ENCODE measurements at places on chromosomes 4 and X.

DNA sequence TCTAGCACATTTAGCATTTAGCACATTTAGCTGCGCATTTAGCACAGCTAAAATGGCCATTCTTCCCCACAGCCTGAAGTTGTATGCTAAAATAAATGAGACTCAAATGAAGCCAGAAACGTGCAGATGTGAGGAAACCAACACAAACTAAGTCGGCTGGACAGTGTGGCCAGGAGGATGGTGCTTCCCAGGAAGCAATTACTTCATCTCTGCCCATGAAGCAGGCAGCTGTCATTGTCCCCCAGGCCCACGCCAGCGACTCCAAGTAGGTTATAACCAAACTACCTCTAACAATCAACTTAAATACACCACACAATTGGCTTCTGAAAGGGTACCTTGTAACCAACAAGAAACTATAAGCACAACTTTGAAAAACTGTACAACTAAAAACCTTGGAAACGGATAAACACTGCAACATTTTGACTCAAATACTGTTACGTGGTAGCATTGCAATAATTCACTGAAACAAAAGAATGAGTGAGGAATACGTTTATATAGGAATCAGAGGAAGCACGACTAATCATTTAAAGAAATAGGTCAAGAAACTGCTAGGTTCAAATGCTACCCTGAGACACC lies 39.2 kb downstream of the AFAP1 start:
- DNase-seq: no peak

DNA sequence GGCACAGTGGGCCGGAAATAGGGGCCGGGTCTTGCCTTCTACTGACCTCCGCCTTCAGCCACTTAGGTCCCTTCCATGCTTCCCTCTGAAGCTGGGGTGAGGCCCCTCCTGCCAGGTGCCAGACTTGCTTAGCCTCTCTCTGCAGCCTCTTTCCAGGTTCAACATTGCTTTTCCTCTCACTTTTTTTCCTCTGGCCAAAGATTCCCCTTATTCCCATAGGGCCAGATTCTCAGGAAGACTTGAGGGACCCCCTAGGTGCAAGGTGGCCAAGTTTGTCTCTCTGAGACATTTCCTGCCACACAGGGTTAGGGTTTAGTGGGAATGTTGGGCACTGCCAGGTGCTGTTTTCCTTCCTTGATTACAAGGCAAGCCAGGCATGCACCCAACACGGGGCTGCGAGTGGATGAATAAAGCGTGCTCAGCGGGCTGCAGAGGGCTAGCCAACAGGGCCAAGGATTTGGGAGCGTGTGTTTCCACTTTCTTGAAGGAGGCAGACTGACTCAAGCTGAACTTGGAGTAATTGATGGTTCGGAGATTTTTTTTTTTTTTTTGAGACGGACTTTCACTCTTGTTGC lies 7.6 kb upstream of the GJB1 start:
- no peak for DNase-seq

- no peak for DNase-seq
Measured at GRCh38 chr4:113540859-113541258, 220.7 kb downstream of the CAMK2D start.

DNA sequence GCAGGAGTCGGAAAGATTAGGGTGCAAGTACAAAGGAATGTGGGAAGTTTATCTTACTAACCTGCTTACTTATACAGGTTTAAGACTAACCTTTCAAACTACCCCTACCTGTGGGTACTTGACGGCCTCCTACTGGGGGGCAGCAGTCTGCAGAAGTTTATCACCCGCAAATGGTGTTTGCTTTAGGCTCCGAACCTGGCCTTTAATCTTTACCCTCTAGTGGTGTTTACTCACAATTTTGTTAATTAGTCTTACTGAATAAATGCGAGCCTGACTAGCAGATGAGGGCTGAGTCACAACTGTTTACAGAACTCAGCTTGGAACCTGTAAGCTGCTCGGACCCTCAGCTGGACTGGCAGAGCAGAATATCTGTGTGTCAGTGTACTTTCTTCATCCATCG lies 204.2 kb upstream of the GPRIN3 start:
- no peak for DNase-seq

- DNase-seq: no peak
Measured at GRCh38 chrX:77788050-77788449, 2.0 kb upstream of the ATRX start.

GRCh38 chr4:97911236-97911906 lies 231.9 kb downstream of the STPG2 start:
- DNase-seq: no peak

DNA sequence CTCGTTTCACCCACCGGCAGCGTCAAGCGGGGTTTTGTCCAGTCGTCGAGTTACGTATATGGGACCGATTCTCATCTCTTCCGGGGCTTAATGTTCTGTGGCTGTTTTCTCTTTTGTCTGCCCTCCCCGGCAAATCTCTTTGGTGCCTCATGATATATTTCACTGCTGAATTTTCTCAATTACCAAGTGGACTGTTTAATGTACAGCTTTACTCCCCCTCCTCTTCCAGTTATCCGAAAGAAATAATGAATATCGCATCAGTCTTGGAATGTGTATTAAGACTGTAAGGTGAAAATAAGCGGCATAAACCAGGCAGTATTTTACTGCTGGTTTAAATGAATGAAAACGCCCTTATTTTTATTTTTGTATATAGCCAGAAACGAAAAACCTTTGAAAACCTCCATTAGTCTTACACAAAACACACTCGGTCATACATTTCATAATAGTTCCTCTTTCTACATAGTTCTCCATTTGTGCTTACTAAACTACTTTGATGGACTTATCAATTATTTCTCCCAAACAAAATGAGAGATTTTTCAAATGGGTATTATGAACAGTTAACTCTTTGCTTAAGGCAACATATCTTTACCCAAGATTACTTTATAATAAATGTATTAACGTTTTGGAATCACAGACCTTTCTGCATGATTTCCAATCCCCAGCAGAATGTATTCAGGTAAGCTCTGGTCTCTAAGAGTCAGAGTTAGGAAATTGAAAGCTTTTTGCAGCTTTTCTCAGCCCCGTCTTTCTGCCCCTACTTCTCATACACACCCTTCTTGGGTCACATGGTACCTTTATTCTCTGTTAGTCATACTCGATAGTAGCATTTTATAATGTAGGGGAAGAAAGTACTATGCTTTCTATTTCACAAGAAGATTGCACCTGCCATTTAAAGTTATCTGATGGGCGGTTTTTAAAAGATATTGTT lies 979 bp downstream of the RP2 start:
- peak; percentile 17 for DNase-seq

DNA sequence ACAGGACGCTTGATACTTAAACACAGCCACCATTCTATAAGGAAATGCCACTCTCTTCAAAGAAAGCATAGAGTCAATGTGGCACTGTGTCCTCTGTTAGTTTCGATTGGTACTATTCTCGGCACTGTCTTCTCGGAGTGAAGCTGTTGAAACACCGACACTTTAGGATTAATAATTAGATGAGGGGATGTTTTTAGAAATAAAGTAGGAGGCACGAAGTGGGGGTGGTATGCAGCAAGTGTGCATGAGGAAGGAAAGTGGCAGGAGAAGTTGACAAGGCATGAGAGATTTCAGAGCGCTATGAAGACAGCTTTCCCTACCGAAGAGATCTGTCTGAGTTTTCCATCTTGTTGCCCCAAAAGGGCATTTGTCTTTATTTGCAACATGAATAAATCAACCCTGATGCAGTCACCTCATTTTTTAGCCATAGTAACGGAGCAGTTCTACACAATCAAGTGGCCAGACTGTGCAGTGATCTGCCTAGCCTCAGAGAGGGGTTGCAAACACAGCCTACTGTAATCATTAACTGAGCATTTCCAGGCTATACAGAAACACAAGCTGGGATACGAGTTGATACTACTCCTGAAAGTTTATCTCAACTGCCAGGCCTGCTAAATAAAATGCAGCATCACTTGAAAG lies 8.3 kb downstream of the GPRIN3 start:
- no peak for DNase-seq

- no peak for DNase-seq
Measured at GRCh38 chr4:7909463-7910262, 30.0 kb downstream of the AFAP1 start.

- no peak for DNase-seq
Measured at GRCh38 chr4:189021831-189022230, 882.6 kb downstream of the TRIML1 start.

DNA sequence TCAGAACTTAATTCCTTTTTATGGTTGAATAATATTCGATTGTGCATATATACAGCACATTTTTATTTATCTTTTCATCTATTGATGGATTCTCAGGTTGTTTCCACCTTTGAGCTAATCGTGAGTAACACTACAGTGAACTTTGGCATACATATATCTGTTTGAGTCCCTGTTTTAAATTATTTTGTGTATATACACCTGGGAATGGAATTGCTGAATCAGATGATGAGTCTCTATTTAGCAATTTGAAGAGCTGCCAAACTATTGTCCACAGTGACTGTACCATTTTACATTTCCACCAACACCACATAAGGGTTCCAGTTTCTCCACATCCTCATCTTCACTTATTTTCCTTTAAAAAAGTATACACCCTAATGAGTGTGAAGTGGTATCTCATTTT lies 166.2 kb upstream of the FGF13 start:
- no peak for DNase-seq

- no peak for DNase-seq
Measured at GRCh38 chrX:109783701-109784079, 50.6 kb upstream of the ACSL4 start.

DNA sequence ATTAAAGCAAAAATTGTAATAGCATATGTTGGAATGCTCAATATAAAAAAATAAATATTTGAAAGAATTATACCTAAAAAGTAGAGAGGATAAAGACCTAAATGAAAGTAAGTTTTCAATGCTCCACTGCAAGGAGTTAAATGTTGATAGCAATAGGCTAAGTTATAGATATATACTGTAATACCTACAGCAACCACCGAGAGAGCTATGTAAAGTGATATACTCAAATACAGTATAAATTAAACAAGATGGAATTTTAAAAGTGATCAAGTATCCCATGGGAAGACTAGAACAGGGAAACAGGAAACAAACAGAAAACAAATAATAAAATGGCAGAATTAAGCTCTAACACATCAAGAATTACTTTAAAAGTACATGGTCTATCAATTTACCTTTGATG lies 73.9 kb downstream of the CASP3 start:
- DNase-seq: no peak

GRCh38 chrX:123525123-123525725 lies 207.6 kb downstream of the THOC2 start:
- DNase-seq: no peak

DNA sequence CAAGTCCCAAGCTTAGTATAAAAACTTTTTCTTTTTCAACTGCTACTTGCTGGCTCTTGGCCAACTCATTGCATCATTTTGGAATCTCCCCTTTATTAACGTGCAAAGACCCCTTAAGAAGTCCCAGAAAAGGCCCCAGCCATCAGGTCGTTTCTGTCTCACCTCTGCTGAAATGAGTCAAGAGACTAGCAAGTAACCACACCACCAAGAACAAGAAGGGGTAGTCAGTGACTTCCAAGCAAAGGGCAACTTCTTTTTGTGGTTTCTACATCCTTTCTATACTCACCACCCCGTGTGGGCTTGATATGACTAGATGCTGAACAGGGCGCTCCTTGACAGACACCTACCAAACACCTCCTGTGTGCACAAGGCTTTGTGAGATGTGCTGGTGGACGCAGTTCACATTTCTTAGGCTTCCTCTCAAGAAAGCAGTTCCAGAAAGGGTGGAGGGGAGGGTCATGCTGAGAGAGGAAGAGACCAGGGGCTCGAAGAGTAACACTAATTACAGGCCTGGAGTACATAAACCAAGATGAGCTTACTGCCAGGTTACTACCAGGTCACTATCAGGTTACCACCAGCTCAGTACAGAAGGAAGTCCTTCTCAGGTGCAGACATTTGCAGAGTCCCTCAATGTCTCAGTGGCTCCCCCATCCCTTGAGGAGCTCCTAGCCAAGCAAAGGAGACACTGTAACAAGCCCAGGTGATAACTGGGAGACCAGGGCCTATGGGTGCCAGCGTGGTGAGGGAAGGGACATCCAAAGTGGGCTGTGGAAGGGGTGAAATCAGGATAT lies 19.3 kb downstream of the JAKMIP1 start:
- peak; percentile 98 for DNase-seq

DNA sequence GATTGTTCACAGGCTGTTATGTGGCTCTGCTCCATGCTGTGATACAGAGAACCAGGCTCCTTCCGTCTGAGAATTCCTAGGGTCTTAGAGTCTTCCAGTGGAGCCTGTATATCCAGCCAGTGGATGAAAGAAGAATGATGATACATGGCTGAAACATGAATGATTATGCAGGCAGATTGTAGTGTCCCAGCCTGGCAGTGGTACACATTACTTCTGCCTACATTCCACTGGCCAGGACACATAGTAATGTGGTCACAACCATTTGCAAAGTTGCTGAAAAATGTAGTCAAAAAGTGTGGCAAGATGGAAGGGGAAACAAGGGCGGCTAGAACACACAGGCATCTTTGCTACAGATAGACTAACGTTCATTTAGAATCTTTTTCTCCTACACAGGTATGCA lies 4.5 kb upstream of the GBA3 start:
- no peak for DNase-seq

DNA sequence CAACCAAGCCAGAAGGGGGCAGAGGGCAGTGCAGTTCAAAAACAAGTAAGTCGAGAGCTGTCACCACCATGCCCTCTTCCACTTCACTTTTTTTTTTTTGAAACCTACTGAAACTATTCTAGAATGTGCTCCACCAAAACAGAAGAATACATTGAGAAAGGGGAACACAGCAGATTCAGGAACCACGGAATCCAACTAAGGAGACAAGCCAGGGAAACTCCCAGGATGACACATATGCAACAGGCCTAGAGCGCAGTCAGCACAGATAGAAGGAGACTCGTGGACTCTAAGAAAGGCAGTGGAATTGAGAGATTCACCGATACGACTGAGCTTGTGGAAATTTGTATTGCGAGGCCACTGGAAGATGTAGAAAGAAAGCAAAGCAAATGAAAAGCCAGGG lies 66.1 kb downstream of the PHKA2 start:
- DNase-seq: no peak

DNA sequence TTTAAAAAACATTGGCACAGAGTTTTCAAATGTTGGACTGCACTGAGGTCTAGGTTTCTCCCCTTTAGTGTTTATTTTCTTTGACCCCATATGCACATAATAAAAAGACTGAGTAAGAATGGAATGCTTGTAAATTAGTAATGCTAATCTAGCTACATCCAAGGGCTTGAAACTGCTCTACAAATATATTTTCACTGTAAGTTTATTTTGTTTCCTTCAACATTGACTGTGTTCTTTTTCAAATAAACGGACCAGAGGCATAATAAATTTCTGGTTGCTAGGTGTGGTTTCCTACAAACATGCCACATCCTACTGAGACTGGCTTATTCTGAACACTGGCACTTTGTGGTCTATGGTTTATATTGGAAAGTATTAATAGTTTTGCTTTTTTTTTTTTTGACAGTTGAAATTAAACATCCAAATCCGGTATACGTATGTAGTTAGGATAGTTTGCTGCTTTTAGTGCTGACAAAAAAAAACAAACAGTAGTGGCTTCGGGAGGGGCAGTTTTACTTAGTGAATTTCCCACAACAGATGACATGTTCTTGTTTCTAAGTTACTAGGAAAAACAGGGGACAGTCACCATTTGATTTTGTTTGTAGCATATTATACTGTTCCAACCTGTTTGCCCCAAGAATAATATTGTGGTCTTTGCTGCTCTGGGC lies 13.2 kb downstream of the CA5B start:
- DNase-seq: peak; percentile 29

GRCh38 chr4:175656649-175657048 lies 155.4 kb downstream of the GPM6A start:
- DNase-seq: no peak
